Tibial artery (tissue), 4 donors: ENCODE measurements at places on chromosomes 7 and 10.
A peak's percentile ranks its signal among the peaks of the same experiment; 100 is the strongest.

DNA sequence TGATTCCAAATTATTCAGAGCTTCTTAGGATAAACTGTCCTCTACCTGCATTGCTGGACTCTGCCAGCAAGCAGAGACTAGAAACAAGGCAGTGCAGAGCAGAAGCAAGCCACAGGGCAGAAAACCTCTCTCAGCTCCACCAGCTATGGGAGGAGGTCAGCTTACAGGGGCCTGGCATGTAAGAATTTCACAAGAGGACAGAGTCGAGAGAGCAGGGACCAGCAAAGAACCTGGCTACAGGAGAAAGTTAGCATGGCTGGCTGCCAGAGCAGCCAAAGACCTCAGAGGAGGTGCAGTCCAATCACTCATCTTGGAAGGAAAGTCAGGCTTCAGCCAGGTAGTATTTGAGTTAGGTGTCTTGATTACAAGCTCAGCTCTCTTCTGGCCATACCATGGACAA, 62.9 kb downstream of the ENO4 start:
- DNase-seq = no peak

GRCh38 chr10:90592638-90593302, 265.1 kb downstream of the HTR7 start:
- peak; percentile 68 for DNase-seq

DNA sequence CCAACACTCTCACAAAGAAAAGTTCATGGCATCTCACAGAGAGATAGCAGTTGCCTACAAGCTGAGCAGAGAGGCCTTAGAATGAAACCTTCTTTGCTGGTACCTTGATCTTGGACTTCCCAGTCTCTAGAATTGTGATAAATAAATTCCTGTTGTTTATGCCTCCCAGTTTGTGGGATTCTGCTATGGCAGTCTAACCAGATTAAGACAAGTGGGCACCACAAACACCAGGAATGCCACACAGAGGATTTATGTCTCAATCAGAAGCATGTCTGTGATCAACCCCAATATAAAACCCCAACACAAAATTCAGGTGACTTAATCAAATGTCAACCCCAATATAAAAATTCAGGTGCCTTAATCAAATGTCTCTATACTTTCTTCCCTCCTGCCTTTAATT, 581.3 kb downstream of the XPNPEP1 start:
- DNase-seq = no peak

DNA sequence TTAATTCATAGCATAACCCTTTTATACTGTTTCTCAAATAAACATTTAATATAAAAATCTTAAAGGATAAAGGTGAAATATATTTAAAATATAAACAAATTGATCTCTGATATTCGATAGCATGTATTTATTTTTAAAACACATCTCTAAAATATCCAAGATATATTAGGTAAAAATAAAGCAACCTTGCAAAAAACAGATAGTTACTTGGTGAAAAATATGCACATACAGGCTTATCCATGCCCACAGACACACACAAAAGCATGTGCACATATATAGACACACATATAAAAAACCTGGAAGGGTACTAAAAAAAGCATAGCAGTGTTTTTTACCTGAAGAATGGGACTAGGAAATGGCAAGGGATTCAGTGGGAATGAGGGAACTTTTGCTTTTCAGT, 19.8 kb downstream of the POT1 start:
- DNase-seq = no peak

- DNase-seq = no peak
Measured at GRCh38 chr7:138297526-138297925, 162.5 kb upstream of the TRIM24 start.

GRCh38 chr7:145263886-145264285, 428.0 kb upstream of the TPK1 start:
- no peak for DNase-seq

GRCh38 chr7:43729924-43730248, 563 bp upstream of the COA1 start:
- no peak for DNase-seq
